ENCODE measurements at places on chromosomes 5 and 9.

- DNase-seq: no peak
These were observed 19.5 kb downstream of the ERAP1 start for GRCh38 chr5:96788112-96788749.

- DNase-seq: no peak
These were observed 232.6 kb upstream of the ANKRD55 start for GRCh38 chr5:56465769-56466135.

- no peak for DNase-seq
These were observed 29.1 kb upstream of the ANKRD31 start for GRCh38 chr5:75265731-75266130.

DNA sequence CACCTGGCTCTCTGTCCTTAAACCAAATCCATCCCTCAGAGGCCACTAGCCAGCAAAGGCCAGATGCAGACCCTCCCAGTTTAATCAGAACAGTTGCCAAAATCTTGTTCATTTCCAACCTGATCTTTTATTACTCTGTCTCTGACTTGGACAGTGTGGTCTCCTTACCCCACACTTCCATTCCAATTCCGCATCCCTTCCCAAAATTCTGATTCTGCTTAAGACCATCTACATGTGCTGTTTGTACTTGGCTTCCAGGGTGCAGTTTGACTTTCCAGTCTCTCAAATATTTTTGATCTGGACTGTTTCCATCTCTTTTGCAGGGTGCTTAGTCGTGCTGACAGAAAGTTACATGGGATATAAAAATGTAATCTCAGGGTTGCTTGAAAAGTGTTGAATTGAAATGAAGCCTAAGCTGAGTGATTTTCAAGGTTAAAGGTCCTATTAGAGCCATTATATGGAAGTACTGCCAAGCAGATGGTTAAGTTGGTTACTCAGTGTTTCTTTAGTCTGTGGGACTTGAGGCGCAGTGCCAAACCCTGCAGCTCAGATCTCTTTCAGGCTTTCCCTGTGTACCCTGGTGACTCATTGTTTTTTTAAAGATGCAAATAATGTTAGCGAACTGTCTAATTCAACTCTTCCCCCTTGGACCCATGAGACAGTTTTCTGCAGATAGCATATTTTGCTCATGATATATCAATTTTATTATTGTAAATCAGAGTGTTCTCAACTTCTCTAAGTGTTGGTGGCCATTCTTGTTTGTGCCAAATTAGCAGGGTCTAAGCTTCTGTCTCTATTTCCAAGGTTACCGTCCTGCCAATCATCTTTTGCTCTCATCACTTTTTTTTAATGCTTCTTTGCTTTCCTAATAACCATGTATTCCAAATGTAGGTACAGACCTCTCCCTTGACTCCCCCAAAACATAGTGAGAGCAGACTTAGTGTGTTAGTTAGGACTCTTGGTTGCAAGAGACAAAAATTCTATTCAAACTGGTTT, 18.2 kb upstream of the DCP2 start:
- DNase-seq: peak; percentile 24

DNA sequence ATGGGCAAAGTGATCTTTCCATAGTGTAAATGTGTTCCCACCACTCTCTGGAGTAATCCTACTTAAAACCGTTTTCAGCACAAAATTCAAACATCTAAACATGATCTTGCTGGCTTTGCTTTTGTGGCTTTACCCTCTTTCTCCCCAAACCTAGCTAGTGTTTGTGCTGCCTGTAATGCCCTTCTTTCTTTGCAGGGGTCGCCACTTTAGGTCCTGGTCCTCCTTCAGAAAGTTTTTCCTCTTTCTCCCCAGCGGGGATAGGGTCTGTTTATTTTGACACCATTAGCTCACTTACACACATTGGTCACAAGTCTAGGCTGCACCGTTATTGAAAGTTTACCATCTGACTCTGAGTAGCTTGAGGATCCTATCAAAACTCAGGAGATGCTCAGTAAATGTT, 736 bp upstream of the HSD17B4 start:
- DNase-seq: no peak

GRCh38 chr5:51958473-51958872, 575.2 kb downstream of the ISL1 start:
- DNase-seq: no peak

- no peak for DNase-seq
These were observed 20.2 kb downstream of the ARRDC3 start for GRCh38 chr5:91362935-91363334.

DNA sequence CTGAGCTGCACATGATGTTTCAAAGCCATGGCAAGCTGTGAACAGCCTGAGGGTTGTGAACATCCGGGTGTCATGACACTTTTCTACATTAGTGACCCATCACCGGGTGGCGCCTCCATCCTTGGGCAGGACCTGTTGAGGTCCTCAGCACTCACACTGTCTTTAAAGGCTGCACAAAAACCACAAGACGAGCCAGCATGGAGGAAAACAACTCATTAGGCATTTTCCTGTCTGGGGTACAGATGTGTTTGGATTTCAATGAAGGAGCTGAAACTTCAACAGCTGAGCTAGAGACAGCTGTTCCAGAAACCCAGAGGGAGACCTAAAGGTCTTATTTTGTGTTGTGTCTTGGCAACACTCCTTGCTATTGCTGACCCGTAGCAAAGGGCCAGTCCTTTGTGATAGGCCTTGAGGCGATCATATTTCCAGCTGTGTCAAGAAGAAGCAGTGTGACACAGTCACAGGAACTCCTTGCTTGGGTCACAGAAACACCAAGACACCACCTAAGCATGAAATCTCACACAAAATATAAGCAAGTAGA, 151.8 kb upstream of the VLDLR start:
- no peak for DNase-seq

DNA sequence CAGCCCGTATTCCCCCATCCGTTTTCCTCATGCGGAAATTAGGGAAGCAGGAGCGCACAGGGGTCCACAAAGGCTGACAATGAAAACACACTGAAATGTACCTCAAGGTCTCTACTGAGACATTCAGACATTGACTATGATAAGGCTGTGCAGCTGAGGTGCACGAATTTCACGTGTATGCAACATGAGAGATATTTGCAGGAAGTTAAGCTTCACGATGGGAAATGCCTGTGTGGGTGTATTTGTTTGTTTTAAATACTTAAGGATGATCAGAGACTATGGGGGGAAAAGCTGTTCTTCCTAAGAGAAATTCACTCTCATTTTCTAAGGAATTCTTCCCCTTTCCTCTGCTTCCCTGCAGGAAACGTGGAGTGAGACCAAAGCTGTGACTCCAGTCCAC, 2.6 kb upstream of the SPATA31E1 start:
- DNase-seq: no peak

DNA sequence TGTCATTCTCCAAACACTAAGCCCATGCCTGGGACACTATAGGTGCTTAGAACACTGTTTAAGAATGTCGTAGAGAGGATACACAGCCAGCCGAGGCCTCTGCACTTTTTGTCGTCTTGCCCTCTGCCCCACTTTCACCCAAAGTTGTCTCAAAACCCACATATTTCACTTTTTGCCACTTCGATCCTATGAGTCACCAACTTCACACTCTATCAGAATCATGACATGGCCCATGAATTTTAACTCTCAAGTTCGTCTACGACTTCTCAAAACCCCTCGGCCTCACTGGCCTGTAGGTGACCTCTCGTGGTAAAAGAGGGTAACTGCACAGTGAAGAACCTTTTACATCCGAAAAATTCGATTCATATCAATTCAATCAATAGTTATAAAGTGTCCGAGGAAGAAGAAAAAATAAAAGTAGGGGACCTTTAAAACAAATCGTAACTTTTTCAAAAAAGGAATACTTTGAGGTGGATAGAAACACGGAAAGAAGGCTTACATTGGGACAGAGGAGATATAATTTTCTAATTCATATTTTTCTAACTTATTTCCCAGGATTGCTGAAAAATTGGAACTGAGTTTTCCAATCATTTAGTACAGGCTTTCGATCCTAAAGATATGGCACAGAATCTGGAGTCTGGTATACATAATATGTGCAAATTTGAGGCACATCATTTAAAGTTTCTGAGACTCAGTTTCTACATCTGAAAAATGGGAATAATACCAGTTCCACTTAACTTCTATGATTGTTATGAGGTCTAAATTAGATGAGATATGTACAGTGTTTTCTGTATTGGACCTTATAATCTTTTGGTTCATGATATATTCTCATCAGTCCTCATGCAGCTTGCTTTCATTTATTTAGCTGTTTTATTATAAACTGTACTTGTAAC, 122.6 kb downstream of the APBA1 start:
- peak; percentile 30 for DNase-seq

DNA sequence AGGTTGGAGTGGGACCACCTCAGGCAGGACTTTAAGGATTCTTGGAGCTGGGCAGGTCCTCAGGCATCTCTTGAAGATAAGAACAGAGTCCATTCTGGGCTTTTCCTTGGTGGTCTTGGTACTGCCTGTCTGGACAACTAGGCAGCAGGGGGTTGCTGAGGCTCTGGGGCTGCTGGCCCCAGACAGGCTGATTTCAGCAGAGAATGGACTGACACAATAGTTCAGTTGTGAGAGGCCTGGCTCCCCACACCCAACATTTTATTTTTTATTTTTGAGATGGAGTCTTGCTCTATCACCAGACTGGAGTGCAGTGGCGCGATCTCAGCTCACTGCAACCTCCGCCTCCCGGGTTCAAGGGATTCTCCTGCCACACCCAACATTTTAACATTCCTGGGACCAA, 4.6 kb downstream of the ANGPTL2 start:
- DNase-seq: no peak

DNA sequence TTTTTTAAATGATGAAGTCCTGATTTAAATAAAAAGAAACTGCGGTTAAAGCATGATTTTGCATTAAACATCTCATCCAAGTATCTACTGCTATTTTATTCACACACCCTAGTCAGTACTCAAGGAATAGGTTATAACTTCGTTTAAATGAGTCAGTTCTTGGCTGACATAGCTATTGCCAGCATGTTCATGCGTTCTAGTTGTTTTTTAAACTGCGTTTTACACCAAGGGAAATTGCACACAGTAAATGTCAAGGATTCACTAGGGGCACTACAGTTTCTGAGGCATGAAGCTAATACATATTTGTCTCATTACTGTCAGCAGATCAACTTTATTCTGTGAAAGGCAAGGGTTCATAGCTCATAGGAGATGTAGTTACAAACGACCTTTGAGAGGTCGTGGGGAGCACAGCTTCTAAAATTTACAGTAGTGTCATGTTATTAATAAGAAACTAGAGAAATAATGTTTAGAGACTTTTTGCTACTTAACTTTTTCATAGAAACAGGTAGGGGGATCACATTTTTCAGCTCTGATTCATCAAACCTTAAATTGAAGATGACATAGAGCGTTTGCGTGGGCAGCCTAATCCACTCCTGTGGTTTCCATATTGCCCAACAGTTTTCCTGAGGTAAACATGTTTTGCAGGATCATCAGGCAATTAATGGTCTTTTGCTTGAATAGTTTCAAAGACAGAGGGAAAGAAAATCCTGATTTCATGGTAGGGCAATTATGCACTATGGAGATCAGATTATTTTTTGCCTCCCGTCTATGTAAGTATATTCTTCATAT, 2222.7 kb upstream of the WWC1 start:
- DNase-seq: no peak

GRCh38 chr9:7536310-7536939, 263.2 kb downstream of the DMAC1 start:
- peak; percentile 30 for DNase-seq

- no peak for DNase-seq
These were observed 590.4 kb downstream of the PRELID2 start for GRCh38 chr5:145244788-145245187.

GRCh38 chr5:100600298-100600994, 65.3 kb downstream of the FAM174A start:
- DNase-seq: no peak

GRCh38 chr9:134219646-134220060, 55.3 kb upstream of the RNU6ATAC start:
- no peak for DNase-seq
